ENCODE measurements at places on chromosomes 7 and 10.

DNA sequence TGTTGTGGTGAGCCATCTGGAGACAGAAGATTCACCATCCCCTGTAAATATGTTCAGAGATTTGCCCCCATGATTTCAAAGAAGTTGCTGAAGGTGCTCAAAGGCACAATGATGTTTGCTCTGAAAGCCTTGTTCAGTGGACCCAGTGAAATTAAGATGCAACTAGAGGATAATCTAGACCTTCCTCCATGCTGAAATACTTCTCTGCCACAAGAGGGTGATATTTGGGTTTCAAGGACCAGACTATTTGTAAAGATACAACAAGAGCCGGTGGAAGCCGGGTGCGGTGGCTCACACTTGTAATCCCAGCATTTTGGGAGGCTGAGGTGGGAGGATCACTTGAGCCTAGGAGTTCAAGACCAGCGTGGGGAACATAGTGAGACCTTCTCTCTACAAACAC, 13.5 kb upstream of the MSRB2 start:
- DNase-seq, result no peak

GRCh38 chr10:25768167-25768566, 165.9 kb upstream of the MYO3A start:
- DNase-seq, result no peak

DNA sequence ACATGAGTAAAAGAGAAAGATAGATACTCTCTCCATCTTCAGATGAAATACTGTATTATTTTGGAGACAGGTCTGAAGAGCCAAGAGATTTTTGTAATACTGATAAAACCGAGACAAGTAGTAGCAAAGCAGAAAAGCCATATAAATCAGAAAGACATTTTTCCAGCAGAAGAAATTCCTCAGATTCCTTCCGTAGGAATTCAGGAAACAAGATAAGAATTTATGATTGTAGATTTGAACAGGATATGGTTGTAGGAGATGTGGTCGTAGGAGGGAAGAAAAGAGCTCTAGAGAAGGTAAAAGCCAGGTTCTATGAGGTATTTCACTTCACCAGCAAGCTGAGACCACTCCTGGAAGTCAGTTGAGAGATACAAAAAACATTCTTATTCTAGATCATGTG, 17.6 kb upstream of the AASS start:
- DNase-seq, result no peak

GRCh38 chr10:74052994-74053393, 55.1 kb downstream of the VCL start:
- DNase-seq, result no peak

DNA sequence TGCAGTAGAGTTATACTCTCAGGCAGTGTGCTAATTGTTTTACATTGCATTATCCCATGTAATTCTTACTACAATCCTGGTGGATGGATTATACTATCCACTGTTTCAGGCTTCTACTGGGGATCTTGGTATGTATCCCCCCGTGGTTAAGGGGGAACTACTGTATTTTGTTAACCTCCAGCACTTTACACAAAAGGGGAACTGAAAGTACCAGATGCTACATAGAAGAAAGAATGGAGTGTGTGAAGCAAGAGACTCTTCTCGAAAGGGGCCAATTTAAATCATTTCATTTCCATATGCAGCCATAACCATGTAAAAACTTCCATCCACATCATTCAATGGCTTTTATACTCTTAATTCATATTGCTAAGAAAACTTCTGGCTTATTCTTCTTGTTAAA, 69.4 kb downstream of the C1GALT1 start:
- no peak for DNase-seq

DNA sequence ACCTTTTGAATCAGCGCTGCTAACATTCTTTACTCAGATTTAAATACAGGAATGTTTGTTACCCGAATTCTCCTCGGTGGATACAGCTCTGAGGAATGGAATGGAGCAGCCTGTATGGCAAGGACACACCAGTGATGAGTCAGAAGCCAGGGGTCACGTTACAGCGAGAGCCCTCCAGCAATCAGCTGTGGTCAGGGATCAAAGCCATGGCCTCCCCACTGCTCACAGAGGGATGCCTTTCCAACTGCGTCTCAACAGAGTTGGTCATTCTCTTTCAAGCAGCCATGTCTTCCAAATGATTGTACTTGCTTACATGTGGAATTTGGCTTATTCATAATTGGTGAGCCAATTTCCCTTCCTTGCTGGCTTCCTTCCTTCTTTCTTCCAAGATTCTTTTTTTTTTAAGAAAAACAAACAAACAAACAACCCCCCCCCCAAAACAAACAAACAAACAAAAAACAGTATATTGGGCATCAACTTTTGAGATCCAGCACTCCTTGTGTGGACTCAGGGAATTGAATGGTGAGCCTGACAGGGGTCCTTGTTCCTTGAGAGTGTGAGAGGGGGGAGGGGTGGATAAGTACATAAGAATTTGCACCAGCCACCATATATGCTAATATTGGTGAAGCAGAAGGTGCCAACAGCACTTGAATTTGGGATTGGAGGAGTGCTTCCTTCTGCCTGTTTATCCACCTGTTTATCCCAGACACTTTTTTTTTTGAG, 100.2 kb downstream of the ATXN7L1 start:
- DNase-seq, result no peak

- DNase-seq, result no peak
Measured at GRCh38 chr7:40348126-40348728, 213.4 kb downstream of the SUGCT start.

- DNase-seq, result no peak
Measured at GRCh38 chr7:121530227-121531174, 134.4 kb upstream of the FAM3C start.

DNA sequence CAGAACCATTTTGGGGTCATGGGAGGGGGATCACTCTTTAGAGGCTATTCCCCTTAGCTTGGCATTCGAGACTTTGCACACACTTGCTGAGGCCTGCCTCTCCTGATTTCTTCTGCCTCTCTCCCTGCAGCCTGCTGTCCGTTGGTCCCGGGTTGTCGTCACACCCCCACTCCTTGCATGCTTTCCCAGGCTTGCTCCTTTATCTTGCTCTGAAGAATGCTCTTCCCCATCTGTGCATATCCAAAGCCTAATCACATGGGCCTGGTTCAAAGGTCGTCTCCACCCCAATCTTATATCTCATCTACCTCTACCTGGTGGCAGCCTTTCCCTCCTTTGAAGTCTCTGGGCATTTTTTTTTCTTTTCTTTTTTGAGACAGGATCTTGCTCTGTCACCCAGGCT, 24.3 kb upstream of the EMX2 start:
- DNase-seq, result no peak

GRCh38 chr10:31466313-31466712, 147.3 kb downstream of the ZEB1 start:
- no peak for DNase-seq

DNA sequence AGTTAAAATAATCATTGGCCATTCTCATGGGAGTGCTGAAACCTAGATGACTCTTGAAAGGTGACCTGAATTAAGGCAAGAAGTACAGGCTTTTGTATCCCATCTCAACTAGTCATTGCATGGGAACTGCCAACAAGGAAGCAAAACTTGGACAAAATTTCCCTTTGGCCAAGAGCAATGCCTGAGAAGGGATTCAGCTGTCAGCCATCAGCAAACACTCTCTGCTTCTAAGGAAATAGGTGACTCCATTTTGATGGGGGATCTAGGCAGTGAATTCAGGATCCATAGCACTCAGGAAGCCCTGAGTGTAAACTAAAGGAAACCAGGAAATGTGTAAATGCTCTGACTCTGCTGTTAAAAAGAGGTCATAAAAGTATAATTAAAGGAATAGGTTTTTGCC, 221.5 kb upstream of the TMEM229A start:
- no peak for DNase-seq

DNA sequence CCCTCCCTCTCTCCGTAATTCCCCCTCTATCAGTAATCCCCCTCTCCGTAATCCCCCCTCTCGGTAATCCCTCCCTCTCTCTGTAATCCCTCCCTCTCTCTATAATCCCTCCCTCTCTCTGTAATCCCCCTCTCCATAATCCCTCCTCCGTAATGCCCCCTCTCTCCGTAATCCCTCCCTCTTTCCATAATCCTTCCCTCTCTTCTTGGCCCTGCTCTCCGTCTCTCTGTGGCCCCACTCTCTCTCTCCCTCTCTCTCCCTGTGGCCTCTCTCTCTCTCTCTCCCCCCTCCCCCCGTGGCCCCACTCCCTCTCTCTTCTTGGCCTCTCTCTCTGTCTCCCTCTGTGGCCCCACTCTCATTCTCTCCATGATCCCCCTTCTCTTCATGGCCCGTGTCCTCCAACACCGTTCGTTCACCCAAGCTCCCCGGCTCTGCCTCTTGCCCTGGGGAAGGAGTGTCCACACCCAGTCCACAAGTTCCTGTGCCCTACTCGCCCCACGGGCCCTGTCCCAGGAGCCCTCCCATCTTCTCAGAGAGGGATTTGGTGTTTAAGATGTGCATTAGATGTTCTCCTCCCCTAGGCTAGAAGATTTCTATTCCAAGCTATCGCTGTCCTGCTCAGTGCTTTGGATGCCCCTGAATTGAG, 19.8 kb downstream of the SHH start:
- no peak for DNase-seq

DNA sequence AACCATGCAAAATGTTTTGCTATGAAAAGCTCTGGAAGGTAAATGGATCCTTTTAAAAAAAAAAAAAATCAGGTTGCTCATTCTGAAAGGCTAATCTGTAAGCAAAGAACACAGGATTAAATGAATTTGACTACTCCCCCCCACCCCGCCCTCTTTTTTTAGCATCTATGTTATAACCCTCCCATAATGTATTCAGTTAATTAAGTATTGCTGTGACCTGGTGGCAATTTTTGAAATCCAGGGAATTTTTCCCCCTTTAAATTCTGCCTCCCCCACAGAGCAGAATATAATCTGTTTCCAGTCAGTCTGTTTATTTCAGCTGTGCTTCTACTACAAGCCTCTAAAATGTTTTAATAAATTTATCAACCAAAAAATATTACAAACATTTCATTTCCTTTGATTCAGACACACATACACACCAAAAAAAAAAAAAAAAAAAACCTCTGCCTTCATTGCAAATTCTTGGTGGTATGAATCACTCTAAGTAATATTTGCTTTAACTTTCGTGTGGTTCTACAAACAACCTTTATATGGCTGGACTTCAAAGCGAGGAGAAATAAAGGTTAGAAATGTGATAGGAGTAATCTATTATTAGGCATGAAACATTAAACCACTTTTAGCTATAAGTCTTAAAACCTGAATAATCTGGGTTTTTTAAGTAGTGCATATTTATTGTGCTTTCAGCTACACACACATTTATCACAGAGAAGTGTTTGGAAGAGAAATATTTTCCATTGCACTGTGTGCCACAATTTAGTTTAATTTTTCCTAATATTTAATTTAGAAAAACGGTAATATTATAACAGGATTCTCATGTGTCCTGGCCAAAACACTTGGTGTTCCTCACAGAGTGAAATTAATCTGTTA, 64.4 kb upstream of the ARID5B start:
- no peak for DNase-seq

GRCh38 chr7:1956141-1956540, 276.6 kb downstream of the MAD1L1 start:
- no peak for DNase-seq

DNA sequence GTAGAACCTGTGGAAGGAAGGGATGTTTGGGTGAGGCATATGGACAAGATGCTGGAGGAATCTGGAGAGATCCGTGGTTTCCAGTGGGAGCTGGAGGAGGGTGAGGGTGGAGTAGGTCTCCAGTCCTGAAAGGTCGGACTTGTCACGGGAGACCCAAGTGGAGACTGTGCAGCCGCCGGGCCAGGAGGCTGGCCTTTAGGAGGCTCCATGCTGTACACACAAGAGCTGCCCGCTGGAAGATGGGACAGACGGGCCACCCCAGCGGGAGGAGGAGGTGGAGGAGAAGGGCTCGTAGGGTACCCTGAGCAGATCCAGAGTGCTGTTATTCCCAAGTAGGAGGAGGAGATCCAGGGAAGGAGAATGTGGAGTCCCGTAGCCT, 106.7 kb downstream of the NKX6-2 start:
- no peak for DNase-seq

DNA sequence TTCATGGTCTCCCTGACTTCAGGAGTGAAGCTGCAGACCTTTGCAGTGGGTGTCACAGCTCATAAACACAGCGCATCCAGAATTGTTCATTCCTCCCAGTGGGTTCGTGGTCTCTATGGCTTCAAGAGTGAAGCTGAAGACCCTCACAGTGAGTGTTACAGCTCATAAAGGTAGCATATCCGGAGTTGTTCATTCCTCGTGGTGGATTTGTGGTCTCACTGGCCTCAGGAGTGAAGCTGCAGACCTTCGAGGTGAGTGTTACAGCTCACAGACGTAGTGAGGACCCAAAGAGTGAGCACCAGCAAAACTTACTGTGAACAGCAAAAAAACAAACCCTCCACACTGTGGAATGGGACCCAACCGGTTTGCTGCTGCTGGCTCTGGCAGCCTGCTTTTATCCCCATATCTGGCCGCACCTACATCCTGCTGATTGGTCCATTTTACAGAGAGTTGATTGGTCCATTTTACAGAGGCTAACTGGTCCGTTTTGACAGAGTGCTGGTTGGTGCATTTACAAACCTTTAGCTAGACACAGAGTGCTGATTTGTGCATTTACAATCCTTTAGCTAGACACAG, 308.8 kb downstream of the PTPRN2 start:
- no peak for DNase-seq

GRCh38 chr10:52954407-52954806, 181.8 kb upstream of the MBL2 start:
- no peak for DNase-seq

GRCh38 chr10:79189853-79190435, 121.2 kb downstream of the ZMIZ1 start:
- no peak for DNase-seq

DNA sequence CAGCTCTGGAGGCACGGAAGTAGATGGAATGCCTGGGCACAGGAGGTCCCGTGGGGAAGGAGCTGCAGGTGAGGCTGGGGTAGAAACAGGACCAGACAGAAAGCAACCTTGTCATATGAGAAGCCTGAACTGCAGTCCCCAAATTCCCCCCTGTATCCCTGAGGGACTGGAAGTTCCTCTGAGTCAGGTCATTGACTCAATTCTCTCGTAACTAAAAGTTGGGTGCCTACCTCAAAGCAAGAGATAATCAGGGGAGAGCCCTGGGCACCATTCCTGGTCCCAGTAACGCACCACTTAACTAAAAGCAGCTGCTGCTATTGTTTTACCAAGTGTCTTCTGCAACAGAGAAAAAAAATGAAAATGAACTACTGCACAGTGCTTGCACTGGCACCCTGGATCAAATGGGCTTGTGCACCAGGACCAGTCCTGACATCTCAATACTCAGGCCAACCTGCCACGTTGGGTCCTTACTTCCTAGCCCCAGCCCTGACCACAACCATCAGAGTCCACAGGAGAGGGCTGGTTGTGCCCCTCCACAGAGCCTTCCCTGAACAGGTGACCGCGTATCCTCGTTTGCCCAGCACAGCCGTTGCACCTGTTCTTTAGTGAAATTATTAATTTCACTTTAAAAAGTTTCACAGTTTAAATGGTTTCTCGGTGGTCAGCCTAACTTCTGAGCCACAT, 79.3 kb downstream of the GRID1 start:
- DNase-seq, result no peak

- no peak for DNase-seq
Measured at GRCh38 chr10:79982861-79983260, 34.0 kb upstream of the SFTPD start.

DNA sequence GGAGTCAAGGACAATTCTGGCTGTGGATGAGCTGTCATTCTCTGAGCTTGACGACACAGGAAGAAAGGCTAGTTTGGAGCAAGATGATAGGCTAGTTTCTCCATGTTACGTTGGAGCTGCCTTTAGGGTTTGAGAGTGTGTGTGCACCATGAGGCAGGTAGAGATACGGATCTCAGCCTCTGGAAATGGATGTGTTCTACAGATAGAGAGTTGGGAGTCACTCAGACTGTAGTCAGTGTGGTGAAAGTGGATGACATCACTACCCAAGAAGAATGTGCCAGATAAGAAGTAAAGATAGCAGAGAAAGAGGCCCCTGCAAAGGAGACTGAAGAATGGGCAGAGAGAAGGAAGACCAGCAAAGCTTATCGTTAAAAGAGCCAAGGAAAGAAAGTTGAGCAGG, 42.4 kb downstream of the PNLIPRP3 start:
- DNase-seq, result no peak

All from T-helper 1 cell (primary cell).